Stimulated activated CD8-positive, alpha-beta memory T cell treated with anti-CD3 and anti-CD28 coated beads, Interleukin-15, amount 100 ng/mL, for 4 hours (primary cell): ENCODE measurements at places on chromosomes 5 and 9.

DNA sequence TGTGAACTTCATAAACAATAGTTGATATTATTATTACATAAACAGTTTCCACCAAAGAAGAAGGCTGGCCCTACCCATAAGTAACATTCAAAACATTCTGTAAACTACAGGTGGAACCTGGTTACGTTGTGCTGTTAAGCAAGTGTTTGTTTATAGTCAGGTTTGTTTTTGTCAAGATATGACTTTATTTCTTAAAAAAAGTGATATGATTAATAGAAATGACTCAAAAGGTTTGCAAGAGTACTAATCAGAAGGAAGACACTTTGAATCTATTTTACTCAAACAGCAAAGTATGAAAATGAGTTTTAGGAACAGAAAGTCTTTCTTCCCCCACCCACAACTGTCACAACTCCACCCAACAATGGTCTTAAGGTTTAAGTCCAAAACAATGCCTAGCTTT lies 220.8 kb downstream of the PLK2 start:
- no peak for DNase-seq

GRCh38 chr5:61322738-61323725 lies 9.0 kb upstream of the ZSWIM6 start:
- DNase-seq, result no peak

DNA sequence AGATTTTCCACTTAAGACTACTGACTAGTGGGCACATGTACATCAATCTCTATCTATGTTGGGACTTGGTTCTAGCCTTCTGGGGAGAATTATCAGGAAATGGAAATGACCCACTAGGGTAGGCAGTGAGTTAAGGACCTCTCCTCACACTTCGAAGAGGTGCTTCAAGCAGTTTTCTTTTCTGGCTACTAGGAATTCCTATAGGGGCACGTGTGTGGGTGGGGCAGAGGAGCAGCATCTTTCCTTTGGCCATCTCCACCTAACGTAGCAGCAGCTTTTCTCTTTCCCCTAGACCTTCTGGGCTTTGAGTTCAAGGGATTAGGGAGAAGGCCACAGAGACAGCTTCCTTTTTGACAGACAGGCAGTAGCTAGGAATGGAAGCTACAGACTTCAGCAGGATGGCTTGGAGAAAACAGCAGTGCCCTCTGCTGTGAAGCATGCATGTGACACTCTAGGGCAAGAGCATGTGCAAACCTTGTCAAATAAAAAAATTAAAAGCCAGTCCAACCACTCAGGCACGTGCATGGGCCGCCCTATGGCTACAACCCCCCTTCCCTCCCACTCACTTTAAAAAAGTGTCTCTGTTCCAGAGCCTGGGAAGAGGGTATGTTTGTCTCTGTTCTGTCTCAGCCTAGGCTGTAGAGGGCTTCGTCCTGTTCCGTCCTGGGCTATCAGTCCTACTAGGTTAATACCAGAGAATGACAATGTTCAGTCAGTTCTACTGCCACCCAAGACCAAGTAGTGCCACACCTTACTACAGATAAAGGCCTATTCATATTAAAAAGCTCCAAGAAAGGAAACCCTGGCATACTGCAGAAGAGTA lies 8.7 kb upstream of the GFRA3 start:
- no peak for DNase-seq

- no peak for DNase-seq
These were observed 206.6 kb downstream of the ESM1 start for GRCh38 chr5:54778783-54779182.

DNA sequence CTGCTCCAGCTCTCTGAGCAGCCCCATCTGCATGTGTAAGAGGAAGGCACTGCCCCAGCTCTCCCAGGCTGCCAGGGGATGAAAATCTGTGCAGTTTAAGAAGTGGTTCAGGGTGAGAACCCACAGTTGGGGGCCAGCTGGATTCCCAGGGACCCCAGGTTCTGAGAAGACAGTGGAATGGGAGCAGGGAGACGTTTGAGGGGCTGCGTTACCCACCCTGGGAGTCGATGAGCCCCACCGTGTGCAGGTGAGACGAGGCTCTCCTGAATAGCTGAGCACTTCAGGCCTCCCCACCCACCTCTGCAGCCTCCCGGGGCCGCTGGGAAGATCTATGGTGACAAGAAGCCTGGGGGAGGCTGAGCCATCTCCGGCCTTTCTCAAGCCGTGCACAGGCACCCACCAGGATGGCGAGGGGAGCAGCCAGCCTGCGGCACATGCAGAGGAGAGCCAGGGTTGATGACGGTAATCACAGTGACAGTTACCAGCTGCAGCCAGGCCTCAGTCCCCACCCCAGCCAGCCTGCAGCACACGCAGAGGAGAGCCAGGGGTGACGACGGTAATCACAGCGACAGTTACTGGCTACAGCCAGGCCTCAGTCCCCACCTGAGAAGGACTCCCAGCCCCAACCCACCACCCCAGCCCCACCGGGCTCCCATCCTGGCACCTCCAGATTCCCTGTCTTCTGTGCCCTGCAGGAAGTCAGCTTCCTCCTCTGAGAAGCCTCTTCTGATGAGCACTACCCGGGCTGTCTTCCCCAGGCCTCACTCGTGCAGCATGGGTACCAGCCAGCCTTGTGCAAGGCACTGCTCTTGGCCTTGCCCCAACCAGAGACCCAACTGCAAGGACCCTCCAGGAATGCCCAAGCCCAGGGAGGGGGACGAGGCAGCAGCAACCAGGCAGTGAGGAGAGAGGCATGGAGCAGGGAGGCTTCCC lies 150.8 kb upstream of the PPP1R26 start:
- DNase-seq, result no peak

DNA sequence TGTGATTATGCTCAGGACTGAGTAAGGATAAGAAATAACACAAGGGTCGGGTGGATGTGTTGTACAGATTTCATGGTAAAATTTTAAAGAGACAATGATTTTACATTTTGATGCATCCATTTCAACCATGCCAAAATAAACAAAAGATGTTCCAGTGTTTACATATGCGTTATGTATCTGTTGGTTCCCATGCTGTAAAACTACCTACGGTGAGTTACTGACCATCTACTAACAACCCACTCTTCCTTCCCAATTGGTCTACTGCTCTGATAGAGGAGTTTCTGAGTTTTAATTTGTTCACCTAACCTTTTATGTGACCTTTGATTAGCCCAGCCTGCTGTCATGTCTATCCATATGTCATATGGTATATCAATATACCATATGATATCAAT lies 1697.1 kb downstream of the MAT2B start:
- no peak for DNase-seq

GRCh38 chr9:126722252-126722921 lies 82.5 kb upstream of the ZBTB43 start:
- peak; percentile 86 for DNase-seq

- no peak for DNase-seq
These were observed 526.8 kb upstream of the GRAMD2B start for GRCh38 chr5:125896368-125896767.

GRCh38 chr9:91163773-91164471 lies 197.8 kb downstream of the AUH start:
- no peak for DNase-seq

- DNase-seq, result no peak
These were observed 743.1 kb upstream of the ARRDC3 start for GRCh38 chr5:92126182-92126581.

DNA sequence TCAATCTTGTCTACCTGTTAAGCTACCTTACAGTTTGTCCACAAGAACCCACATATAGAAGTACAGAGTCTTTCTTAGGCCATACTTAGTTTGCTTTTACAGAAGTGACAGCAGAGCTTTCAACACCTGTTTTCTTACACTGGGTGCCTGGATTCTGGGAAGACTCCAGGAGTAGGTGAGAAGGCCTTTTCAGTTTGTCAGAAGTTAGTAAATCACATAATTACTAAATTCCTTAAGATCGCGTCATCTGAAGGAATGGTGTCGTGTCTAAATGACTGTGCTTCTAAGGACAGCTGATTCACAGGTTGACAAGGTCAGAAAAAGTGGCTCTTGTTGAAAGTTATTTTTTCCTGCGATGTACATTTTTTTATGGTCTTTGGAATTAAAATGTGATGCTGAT lies 97.0 kb upstream of the FAM120A start:
- DNase-seq, result no peak

DNA sequence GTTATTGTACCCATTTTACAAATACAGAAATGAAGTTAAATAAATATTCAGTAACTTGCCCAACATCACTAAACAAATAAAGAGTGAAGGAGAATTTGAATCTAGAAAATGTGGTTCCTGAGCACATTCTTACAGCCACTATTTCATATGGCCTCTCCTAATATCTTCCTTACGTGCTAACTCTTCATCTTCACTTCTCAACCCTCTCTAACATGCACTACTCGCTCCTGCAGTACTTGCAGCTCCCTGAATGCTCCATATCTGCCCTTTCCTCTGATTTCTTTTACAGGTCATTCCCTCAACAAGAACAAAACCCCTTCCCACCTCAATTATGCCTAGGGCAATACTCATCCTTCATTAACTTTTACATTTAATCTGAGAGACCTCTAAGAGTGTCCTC lies 711.5 kb downstream of the CETN3 start:
- no peak for DNase-seq

GRCh38 chr5:44809215-44809955 lies 638 bp downstream of the MRPS30 start:
- DNase-seq, result peak; percentile 12

- no peak for DNase-seq
These were observed 14.0 kb downstream of the TNC start for GRCh38 chr9:115103746-115104477.

DNA sequence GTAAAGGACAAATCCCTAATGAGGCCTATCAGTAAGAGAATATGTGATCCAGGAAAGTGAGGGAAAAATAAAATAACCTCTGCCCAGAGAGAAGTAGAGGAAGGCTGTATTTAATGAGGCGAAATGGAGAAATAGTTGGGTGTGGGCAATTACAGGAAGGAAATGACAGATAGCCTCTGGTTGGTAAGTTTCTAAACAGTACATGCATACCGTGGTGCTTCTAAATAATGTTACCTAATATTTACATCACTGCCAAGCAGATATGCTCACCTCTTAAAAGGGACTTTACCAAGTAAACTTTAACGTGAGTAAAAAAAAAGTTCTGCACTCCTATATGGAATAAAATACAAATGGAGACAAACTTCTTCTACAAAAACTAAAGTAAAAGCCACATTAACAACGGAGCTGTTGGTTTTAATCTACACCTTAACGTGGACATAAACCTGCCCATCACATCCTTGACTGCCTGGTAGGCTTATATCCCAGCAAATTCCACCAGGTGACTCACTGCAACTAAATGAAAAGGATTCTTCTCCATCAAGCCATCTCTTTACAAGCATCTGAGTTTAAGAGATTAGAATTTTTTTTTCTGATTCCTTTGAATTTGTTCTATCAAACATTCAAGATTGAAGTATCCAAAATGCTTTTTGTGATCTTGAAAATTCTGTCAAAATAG lies 12.4 kb downstream of the NFIL3 start:
- no peak for DNase-seq

DNA sequence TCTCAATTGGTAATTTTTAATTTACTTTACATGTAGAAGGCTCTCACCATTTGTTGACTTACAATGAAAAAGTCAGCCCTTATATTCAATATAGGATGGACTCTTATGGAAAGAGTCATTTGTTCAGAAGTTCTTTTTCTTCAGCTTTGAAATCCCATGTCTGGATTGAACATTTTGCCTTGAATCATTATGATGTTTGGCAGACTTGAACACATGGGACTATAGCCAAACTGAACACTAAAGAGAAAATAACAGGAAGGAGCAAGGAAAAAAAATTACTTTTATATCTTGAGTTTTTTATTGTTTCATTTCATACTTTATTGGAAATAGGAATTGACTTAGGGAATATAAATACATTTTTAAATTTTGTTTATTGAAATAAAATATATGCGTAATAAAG lies 1503.0 kb downstream of the EFNA5 start:
- DNase-seq, result no peak

GRCh38 chr5:109099081-109099480 lies 310.7 kb downstream of the PJA2 start:
- DNase-seq, result no peak

- no peak for DNase-seq
These were observed 4.3 kb upstream of the CLPTM1L start for GRCh38 chr5:1349246-1349645.

GRCh38 chr5:11573140-11573992 lies 330.9 kb downstream of the CTNND2 start:
- no peak for DNase-seq

- DNase-seq, result no peak
These were observed 10.9 kb downstream of the RIC1 start for GRCh38 chr9:5639816-5640215.

- no peak for DNase-seq
These were observed 2.4 kb downstream of the SLC36A1 start for GRCh38 chr5:151449839-151450238.

- DNase-seq, result no peak
These were observed 39.8 kb upstream of the NEK6 start for GRCh38 chr9:124217836-124218437.

GRCh38 chr5:140042393-140042642 lies 781 bp downstream of the NRG2 start:
- no peak for DNase-seq

DNA sequence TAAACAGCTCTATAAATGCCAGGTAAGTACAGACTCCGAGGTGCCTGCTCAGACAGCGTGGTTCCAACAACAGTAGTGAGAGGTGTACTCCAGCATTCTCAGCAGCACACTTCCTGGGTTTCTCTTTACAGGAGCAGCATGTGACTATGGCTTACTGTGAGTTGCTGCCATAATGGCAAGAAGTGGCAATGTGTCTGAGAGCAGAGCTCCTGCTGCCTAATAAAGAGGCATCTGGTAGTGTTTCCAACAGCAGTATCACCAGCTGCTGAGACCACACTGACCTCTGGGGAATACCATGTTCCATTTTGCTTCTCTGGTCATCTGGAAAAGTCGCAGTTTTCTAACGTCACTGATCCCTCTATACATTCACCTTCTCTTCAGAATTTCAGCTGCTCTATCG lies 398.2 kb downstream of the SLCO4C1 start:
- no peak for DNase-seq

DNA sequence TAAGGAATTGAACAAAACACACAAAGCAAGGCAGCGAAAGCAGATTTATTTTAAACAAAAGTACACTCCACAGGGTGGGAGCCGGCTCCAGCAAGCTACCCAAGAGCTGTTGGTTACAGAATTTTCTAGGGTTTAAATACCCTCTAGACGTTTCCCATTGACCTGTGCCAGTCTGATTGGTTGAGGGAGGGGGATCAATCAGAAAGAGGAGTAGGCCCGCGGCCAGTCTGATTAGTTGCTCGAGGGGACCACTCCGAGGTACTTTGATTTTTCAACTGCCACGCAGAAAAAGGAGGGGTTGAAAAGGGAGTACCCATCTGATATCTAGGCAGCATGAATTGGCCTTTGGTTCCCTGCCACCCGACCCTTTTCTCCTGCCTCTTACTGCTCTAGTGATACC lies 998 bp downstream of the SRP19 start:
- DNase-seq, result no peak

- DNase-seq, result peak; percentile 53
These were observed 1467.1 kb downstream of the FOXD4L5 start for GRCh38 chr9:63817622-63818518.

- no peak for DNase-seq
These were observed 621 bp downstream of the NR6A1 start for GRCh38 chr9:124770359-124771020.

- no peak for DNase-seq
These were observed 31.6 kb downstream of the LMNB1 start for GRCh38 chr5:126808521-126808988.

GRCh38 chr5:123421773-123422172 lies 1.4 kb downstream of the CEP120 start:
- no peak for DNase-seq
